ENCODE measurements at places on chromosomes 6 and 20. TPM values are rescaled to one million over a fixed set of nuclear protein-coding genes. Genes with fewer than 3 reads are reported as not detected.

- no peak for DNase-seq
These were observed 133.9 kb upstream of the NEDD9 start for GRCh38 chr6:11366183-11366933.

DNA sequence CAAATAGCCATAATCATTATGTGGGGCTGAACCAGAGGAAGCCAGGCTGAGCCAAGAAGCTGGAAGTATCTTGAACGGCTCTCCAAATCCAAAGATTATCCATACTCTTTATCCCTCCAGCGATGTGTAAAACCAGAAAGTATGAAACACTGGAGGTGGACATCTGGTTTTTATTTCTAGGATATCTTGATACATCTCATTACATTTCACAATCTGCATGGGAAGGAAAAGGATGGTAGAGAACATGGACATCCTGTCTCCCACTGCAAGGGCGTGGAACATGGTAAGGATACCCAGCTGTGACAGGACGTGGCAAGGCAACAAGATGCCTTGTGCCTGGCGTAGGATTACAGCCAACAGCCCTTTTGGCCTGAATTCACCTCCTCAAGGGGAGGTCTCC, 20.1 kb downstream of the TRIM27 start:
- DNase-seq: no peak

The CST2 gene
- polyA plus RNA-seq: not detected

DNA sequence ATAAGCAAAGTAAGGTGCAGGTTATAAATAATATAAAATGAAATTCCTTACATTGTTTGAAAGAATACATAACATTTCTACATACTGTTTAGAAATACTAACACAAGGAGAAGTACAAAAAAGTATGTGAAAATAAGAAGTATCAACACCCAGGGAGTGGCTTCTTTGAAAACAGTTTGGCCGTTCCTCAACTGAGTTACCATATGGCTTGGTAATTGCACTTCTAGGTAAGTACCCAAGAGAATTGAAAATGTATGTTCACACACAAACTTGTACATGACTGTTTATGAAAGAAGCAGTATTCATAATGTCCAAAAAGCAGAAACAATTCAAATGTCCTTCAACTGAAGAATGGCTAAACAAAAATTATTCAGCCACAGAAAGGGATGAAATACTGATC, 30.7 kb downstream of the PAK5 start:
- DNase-seq: no peak

DNA sequence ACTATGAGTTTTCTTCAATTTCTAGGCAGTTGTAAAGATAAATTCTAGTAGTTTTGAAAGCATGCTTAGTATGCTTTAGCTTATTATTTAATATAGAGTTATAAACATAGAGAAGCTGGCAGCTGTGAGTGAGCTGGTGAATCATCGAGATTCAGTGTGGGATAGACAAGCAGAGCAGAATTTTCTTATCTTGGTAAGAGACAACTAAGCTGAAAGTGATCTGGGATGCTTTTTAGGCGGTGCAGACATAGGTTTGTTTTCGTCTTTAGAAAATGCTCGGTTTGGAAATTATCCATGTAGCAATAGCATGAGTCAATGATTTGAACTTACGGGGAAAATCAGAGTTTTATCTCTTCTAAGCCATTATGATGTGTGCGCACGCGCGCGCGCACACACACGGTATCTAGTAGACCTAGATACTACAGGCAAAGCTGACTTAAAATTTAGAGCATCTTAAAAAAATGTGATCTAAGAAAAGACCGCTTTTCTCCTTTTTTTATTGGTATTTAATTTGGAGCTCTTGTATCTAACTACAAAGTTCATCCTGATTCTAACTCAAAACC, 128.3 kb upstream of the MAP3K7 start:
- no peak for DNase-seq

DNA sequence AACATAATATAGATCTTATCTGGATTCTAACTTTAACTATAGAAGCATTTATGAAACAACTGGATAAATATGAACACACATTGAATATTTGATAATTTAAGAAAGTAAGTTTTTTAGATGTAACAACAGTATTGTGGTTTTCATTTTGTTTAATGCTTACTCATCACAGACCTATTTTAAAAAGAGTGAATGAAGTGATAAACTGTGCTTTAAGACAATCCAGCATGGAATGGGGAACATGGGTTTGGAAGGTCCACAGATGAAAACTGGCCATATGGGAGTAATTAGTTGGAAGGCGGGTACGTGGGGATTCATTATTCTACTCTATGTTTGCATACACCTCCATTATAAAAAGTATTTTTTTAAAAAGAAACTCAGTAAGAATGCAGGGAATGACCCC, 21.2 kb downstream of the EPB41L2 start:
- no peak for DNase-seq

The DSP gene
- polyA plus RNA-seq: 11.0 TPM

The ARHGAP40 gene
- 0.06 TPM for polyA plus RNA-seq

DNA sequence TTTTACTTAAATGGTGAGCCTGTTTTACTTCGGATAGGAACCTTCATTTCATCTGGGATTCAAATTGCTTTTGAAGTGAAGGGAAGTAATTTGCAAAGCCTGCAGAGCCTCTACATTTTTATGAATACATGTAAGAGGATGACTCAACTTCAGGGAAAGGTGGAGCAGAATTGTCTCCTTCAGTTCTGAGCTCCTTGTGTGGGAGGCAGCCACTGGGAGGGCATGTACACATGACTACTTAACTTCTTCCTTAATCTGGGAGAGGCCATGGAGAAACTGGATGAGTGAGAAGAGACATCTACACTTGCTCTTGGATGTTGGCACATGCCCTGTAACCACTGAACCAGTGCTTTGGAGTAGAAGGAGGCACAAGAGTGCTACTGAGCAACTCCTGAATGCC, 145.1 kb upstream of the NRSN1 start:
- DNase-seq: no peak

DNA sequence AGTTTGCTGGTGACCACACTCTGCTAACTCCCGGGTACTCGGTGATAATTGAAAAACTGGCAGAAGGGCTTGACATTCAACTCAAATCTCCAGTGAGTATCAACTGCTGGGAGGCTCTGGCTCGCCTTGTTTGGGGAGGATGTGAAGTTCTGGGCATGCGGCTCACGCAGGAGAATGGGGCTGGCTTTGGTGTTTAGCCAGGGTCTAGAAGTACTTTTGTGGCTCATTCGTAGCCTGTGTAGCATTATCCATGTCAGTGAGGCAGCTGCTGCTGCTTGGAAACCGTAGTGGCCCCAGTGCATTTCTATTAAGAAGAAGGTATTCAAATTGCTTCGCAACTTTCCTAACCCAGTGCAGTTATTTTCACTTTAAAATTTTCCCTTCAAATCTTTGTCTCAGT, 52.2 kb downstream of the KDM1B start:
- DNase-seq: no peak

The HCK gene
- polyA plus RNA-seq: 0.05 TPM

- peak; percentile 25 for DNase-seq
These were observed 97.4 kb upstream of the JARID2 start for GRCh38 chr6:15148356-15148946.

- no peak for DNase-seq
These were observed 303 bp downstream of the MBOAT1 start for GRCh38 chr6:20211941-20212391.

The HLA-F gene
- 30.7 TPM for polyA plus RNA-seq

DNA sequence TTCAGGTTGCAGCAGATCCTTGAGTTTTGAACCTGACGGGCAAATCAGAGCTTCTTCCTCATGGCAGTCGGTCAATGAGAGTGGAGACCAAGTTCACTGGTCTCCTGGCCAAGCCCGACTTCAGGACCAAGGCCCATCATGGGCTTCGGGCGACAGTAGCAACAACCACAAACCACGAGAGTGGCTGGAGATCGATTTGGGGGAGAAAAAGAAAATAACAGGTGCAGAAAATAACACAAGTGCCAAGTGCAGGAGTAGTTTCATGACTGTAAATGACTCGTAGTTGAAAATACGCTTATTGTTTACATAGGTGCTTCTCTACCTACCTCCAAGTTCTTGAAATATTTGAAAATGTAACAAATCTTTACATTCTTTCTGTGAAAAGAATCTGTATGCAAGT, 56.1 kb downstream of the DCBLD1 start:
- no peak for DNase-seq

DNA sequence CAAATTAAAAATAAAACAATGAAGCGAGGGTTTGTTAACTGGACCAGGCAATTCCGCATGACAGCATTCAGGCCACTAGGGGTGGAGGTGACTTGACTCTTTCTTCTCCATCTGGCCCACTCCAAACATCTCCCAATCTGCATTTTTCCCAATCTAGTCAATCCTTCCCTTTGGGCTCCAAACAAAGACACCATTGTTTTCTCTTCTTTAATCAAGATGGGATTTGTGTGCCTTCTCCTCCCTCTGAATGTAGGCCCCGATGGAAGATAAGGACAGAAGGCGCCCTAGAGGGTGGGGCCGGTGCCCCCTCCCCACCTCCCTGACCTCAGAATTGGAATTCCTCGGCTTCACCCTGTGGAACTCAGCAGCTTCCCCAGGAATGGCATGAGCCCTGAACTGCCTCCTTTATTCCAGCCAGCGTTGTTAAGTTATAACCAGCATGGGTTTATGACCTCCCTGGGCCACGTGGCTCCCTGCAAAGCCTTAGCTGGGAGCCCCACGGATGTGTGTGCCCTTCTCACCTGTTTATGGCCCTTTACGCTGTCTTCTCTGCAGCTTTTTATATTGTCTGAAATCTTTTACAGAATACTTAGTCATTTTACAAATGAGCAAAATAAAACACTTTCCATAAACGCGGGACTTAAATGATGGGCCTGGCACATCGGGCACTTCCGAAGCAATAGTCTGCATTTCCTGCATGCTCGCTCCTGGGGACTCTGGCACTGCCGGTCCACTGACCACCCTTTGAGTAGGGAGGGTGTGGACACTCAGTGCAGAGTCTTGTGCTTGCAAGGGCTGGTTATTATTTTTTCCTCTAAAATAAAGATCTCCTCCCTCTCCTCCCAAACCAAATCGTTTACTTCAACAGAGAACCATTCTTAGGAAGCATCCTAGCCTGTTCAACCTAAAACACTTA, 24.5 kb downstream of the OVOL2 start:
- DNase-seq: no peak

- no peak for DNase-seq
These were observed 147.4 kb downstream of the FOXC1 start for GRCh38 chr6:1757131-1757530.

The BPI gene
- 0.69 TPM for polyA plus RNA-seq

Measured in BJ (cell line).